Stimulated activated CD4-positive, alpha-beta T cell treated with anti-CD3 and anti-CD28 coated beads, Interleukin-12 subunit alpha, Interleukin-12 subunit beta, amount 100 ng/mL, for 4 hours (primary cell): ENCODE measurements at places on chromosomes 11 and 22.

DNA sequence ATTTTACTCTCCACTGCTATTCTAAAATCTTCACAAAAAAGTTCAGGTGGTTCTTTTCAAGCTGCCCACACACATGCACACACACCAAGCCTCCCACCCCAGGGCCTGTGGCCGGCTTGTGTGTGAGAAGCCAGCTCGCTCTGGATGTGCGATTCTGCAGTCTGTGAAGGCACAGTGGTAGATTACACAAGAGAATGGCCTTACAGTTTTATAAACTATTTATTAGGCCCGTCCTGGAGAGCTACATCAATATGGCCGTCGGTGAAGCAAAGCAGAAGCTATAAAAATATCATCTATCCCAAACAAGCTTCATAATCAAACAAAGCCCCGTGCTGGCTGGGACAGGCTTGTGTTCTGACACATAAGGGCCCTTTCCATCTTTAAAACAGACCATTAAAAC, 240.5 kb downstream of the OPCML start:
- DNase-seq, result no peak

DNA sequence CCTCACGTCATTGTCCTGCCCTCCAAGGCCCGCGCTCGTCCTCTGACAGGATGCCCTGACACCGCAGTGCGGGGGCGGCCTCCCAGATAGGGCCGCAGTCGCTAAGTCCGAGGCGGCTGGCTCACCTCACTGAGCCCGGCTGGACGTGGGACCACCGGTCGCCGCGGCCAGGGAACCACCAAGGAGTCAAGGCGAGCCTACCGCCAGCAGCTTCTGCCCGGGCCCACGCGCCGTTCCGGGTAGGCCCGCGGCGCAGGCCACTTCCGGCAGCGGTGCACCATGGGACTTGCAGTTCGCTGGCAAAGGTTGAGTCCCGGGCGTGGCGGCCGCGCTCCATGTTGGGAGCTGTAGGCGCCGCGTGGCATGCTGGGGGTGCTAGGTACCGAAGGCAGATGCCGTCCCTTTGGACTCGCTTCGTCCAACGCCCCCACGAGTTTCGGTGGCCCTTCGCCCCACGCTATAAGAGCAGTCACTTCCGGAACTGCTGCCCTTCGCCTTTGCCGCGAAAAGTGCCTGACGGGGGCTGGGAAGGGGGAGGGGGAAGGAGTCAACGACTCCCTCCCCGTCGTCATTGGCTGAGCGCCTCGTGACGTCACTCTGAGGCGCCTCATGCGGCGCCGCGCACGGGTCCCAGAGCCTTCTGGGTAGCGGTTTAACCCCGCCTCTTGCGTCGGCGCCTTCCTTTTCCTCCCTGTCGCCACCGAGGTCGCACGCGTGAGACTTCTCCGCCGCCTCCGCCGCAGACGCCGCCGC, at the start of gene RPLP2:
Gene RPLP2 (plus strand): TSS at position 681 of the 753 bp plus-strand sequence. CDS start 268 bp downstream, outside the sequence.
- DNase-seq, result peak; percentile 96

DNA sequence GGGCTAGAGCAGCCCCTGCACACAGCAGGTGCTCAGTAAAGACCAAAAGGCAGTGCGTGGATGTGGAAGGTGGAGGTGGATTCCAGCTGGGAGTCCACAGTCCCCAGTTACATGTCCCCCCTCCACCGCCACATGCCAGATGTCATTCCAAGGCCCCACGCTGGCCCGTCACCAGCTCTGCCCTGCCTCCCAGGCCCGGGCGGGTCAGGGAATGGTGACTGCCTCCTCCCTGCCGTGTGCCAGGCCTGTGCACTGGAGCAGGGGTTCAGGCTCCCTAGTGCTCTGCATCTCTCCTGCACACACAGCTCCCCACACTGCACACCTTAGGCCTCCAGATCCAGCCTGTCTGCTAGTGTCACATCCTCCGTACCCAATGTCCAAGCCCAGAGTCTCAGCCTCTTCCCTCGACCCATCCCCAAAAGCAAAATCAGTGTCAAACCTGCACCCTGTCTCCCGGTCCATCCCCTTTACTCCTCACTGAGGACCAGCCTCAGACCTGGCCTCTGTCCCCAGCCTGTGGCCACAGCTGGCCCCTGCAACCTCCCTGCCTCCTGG, 40.2 kb upstream of the PRODH start:
- no peak for DNase-seq

DNA sequence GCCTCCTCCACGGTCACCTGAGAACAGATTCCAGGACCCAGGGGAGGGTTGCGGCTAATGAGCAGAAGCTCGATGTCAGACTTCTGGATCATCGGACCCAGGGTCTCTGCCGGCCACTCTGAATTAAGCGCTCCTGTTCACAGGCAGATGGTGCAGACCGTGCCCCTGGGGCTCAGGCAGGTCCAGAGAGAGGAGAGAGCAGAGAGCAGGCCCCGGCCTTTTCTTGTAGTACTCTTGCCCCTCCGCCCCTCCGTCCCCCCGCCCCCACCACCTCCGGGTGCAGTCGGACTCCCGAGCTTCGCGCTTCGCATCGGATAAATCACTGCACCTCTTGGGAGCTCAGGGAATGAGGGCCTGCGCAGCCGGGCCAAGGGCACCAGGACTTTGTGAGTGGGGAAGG, 50.3 kb downstream of the RPS6KA4 start:
- no peak for DNase-seq

DNA sequence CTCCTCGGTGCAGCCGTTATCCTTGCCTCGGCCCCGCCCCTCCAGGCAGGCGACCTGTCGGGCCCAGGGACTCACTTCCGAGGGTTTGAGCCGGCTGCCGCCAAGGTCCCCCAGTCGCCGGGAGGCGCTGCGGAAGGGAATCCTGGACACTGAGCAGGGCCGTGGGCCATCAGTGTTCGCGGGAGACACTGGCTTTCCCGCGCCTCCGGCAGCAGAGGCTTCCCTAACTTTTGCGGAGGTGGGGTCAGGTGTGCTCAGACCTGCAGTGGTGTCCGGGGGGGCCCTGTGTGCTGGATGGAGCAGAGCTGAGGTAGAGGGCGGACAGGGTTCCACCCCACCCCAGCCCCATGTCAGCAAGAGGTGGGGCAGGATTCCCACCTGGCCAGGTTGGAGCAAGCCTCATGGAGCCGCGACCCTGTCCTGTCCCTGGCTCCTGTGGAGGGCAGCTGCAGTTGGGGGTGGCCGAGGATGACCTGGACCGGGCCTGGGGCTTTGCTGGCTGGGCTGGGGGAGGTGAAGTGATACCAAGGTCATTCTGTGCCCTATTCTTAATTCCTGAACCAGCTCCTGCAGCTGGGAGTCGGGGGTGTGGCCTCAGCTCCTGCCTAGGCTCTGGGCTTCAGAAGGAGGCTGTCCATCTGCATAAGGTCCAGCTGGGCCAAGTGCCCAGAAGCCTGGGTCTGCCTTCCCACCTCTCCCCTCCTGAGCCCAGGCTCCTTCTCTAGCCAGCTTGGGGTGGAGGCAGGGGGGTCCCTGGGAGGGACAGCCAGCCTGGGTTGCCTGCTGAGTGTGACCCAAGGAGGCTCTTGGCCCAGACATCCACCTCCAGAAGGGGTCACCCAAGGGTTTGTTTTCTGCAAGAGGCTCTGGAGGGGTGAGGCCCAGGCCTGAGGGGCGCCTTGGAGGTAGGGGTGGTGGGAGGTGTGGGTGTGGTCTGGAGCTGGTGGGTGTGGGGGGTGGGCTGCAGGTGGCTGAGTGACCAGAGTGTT, 8.4 kb downstream of the TSPAN4 start:
- no peak for DNase-seq

DNA sequence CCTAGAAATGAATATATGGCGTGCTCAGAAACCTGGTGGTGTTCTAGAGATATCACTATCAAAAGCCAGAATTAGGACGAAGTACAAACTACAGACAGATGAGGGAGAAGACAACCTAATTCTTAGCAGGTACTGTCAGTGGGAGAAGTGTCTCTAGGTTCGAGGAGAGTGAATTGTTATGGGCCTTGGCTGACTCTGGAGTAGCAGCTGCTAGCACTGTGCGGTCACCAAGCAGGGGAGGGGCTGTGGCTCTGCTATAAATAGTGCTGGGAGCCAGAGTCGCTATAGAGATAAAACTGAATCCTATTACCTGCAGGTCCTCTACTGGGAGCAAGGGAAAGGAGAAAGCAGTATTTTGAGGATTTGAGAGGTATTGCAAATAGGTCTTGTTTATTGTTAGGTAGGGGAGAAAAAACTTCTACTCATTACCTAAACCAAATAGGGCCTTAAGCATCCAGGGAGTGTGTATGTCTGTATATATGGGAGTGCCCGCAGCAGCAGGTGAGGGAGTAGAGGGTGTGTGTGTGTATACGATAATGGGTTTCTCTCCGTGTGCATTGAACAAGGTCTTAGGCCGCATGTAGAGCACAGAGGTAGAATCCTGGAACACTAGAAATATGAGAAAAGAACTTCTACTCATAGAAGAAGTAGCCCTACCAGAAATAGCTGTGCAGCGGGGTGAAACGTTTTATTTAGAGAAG, 2.2 kb downstream of the MADD start:
- no peak for DNase-seq

DNA sequence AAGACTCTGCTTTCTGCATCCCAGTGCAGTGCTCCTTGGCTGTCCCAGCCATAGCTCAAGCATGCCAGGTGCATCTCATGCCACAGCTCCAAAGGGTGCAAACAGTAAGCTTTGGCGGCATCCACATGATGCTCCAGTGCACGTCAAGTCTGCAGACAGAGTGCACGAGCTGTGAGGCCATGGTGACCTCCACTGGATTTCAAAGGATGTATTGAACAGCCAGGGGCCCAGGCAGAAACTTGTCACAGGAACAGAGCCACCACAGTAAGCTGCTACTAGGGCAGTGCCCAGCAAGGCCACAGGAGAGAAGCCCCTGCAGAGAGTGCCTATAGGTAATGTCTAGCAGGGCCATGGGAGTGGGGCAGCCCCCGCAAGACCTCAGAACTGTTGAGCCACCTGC, 206.8 kb upstream of the DDI1 start:
- no peak for DNase-seq

DNA sequence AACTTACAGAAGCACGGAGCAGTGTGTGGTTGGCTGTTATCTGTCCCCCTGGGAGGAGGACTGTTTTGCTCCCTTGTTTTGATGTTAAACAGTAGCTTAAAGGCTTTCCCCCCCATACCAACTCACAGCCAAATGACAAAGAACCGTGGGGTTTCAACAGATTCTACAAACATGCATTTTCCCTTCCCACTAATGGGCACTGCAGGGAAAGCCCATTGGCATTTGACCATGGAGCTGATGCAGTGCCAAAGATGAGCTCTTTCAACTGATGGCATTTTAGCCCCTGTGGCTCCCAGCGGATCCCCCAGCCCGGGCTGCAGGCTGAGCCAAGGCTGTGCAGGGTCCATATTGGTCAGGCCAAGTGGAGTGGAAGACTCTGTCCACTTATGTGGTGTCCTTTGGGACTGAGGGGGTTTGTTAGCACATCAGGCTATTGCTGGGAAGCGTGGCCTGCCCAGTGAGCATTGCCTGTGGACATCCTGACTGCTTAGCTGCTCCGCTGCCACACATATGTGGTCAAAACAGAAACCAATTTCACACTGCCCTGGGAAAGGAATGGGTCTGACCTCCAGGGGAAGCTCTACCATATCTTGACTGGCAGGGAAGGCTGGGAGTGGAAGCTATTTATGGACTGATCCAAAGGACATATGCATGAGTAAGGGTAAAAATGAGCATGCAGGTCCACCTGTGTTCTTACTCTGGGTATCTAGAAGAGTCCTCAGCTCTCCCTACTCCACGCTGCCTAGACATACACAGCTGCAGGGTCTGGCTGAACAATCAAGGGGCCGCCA, 116.4 kb upstream of the PARVA start:
- no peak for DNase-seq
